ENCODE measurements at places on chromosomes 12 and 14.

GRCh38 chr12:125453751-125454150, 388.5 kb downstream of the AACS start:
- no peak for ATAC-seq

- no peak for ATAC-seq
Measured at GRCh38 chr14:67199016-67199415, 9.8 kb downstream of the GARIN2 start.

- ATAC-seq: no peak
Measured at GRCh38 chr12:1377117-1377516, 217.3 kb downstream of the FBXL14 start.

DNA sequence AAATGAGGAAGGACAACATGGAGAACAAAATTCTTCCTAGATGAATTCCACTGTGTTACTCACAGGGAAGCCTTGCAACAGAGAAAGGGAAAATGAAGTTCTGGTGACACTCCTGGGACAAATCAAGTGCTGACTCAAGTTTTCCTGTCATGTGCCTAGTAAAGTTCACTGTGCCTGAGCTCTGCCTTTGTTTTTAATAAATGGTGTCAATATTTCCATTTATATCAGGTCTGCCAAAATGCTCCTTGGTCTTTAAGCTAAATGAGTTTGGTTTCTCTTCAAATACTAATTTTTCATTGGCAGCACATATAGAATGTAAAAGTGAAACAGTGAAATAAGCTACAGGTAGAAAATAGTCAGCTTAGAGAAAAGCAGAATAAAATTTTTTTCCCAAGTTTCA, 33.0 kb downstream of the HIGD1C start:
- ATAC-seq: peak; percentile 54

GRCh38 chr14:58659846-58660245, 22.1 kb downstream of the DACT1 start:
- ATAC-seq: no peak

DNA sequence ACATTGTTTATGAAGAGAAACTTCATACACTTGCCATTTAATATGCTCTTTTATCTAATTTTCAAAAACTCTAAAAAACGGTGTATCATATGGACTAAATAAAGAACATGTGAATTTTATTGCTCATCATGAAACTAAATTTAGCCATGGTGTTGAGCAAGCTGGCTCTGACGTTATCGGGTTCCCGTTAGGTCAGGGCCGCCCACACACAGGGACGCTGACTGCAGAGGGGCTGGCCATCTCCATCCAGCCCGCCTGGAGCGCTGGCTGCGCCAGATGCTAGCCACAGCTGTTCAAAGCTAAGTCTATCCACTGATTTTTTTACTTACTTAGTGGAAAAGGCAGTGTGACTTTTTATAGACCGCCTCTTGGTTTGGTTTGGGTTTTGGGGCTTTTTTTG, 36.5 kb upstream of the DYNC1H1 start:
- ATAC-seq: peak; percentile 86

- no peak for ATAC-seq
Measured at GRCh38 chr12:117148642-117149041, 41.6 kb downstream of the FBXO21 start.

GRCh38 chr14:23406244-23406643, 1.8 kb downstream of the MYH6 start:
- ATAC-seq: no peak

DNA sequence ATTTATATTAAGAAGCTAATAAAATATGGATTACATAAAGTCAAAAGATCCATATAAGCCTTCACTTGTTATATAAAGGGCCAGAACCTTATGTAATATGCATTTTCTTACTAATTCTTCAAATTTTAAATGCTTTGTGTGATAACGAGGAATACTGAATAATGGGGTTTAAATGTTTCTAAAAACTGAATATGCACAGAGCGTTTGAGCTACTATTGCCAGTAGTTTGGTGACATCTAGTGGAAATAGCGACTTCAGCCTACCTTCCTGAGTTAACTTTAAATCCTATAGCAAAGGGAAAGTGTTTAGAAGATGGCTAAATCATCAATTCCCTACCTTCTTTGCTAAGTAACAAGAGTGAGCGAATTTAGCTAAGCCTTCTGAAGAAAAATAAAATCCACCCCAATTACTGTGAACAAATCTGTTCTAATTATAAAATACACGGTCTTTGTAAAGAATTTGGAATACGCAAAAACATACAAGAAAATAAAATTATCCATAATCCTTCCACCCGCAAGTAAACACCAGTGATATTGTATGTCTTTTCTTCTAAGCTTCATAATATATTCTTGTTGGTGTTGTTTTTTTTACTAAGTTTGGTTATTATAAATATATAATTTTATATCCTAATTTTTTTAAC, 115.5 kb upstream of the G2E3 start:
- ATAC-seq: peak; percentile 54

- ATAC-seq: peak; percentile 94
Measured at GRCh38 chr12:6092784-6093722, 31.4 kb downstream of the VWF start.

DNA sequence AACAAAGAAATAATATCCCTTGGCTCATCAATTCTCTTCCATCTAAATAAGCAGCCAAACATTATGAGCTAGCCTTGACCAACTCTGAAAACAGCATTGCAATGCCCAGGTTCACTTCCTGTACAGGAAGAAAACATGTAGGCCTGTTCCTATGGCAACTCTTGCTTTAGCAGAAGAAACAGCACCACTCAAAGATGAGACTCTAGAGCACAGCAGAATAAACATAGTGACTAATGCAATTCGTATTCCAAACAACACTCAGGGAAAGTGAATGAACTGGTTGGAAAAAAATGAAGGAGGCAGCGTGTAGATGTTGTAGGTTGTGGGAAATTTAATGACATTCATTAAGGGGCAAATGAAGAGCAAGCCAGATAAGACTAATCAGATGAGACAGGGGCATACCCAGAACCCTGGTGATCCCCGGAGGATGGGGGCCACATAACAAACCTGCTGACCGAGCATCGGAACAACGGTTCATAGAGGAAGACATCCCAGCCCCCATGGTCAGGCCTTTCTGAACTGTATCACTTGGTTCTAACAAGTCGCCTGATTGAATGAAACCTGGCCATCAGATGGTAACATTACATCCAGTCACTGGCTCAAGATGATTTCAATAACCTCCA, 9.0 kb downstream of the ARHGDIB start:
- peak; percentile 91 for ATAC-seq

DNA sequence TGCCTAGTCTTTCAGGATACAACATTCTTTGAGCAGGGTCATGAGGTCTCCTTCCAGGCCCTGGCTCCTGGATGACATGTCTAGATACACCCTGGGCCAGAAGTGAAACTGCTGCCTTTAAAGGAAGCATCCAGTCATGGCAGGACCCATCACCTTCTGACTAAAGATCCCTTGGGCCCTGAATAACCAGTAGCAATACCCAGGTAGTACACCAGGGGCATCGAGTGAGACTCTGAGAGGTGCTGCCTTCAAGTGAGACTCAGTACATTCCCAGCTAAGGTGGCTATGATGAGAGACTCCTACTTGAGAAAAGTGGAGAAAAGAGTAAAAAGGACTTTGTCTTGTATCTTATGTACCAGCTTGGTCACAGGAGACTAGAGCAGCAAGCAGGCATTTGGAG, 23.5 kb downstream of the OR6C68 start:
- ATAC-seq: no peak

DNA sequence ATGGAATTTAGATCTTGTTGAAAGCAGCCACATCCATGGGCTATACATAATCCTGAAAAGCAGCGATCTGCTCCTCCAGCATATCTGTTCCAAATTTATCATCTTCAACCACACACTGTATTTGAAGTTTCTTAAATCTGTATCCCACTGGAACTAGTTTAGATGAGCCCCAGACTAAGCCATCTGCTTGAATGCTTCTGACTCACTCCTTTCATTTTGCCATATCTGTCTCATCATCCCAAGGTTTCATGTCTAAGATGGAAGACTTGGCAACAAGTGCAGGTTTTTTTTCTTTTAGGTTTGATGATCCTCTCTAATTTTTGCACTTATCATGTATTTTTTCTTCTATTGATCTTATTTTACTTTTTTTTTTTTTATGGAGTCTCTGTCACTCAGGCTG, 54.4 kb upstream of the TMEM263 start:
- ATAC-seq: no peak

DNA sequence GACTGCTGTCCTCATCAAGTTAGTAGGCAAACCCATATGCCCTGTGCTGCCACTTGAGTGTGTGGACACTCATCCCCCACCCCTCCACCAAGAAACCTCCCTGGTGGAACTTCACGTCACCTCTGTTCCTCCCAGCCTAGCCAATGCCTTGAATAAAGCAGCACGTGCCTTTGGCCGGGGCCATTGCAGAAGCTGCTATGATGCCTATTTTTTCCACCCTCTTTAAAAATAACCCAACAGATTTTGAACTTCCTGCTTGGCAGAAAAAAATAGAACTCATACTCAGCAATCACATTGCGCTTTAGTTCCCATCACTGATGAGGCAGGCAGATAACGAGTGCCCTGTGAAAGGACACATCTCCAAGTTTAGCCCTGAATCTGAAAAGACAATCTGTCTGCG, 23.1 kb upstream of the PWP1 start:
- no peak for ATAC-seq

DNA sequence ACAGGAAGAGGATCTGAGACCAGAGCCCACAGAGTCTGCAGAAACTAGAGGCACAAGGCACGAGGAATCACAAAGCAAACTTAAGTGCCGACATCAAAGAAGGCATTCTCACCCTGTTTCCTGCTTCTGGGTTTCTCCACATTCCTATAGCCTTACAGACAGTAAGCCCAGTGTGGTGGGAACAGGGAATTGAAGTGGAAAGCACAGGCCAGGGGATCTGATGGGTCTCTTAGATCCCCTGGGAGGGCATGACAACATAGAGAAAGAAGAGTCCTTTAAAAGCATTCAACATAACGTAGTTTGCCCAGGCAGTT, 75.6 kb upstream of the FRMD6 start:
- no peak for ATAC-seq

DNA sequence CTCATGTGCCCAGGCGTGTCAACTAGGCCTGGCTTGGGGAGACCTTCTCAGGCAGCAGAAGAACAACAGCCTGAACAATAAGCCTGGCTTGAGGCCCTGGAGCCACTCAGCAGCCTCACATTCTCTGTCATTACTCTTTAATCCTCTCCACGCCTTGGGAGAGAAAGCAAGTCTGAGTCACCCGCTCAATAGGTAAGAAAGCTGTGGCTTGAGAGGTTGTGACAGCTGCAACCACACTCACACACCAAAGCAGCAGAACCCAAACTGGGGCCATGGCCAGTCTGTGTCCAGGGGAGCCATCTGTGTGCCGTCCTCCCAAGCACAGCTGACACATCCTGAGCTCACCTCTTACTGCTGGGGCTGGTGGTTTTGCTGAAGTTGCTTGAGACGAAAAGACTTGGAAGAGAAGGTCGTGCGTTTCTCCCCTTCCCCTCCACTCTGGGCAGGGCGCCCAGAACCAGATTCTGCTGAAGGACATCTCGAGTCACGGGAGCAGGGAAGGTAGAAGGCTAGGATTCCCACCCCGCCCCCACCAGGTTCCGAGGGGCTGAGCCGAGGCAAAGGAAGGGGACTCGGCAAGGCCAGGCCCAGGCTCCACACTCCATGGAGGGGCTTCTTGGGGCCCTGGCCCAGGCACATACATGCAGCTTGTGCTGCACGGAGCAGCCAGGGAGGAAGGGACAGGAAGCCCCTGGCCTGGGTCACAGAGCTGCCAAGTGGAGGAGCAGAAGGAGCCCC, 5.5 kb downstream of the TMEM63C start:
- ATAC-seq: peak; percentile 83

GRCh38 chr12:53103860-53104305, 597 bp downstream of the SOAT2 start:
- no peak for ATAC-seq

DNA sequence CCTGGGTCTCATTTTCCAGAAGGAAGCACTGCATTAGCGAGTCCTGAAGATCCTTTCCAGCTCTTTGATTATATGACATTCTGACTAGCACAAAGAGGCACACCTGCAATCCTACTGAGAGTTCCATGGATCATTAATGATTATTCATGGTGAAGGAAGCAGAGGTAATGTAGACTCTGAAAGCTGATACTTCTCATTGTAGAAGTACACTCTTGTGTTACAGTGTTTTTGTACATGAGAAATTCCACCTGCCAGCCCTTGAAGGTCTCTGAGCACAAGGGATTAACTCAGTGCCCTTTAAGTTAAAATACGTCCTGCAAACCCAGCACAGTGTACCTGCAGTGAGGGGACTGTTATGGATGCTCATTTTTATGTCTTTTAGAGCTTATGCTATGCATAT, 558.8 kb upstream of the FBXO33 start:
- no peak for ATAC-seq

GRCh38 chr12:4589941-4590340, 27.9 kb downstream of the DYRK4 start:
- no peak for ATAC-seq

DNA sequence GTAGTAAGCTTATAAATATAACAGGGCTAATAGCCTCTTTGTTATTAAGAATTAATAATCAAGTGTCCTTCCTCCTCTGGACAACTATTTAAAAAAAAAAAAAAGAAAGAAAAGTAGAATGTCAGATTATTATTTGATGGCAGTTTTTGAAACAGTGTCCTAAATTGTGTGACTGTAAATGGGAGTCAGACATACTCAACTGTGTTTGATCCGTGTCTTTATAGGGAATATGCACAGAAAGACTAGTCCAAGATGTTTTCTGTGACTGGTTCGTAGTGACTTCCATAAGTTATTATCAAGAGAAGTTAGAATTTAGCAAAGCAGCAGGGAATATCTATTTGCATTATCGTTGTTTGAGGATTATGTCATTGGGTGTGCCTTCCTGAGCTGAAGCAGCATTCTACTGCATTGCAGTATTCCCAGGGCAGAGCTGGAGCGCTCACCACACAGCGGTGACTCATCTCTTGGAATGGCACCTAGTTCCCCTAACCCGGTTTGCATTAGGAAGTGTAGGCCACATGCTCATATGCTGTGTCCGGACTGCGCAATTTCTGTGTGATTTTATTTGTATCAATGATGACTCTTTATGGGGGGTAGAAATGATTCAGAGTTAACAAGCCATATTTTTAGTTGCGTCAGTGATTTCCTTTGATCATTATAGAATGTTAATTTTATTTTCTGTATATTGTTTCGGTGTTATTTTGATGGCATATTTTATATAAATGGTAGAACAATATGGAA, 7.9 kb downstream of the DYNC1H1 start:
- ATAC-seq: peak; percentile 100

DNA sequence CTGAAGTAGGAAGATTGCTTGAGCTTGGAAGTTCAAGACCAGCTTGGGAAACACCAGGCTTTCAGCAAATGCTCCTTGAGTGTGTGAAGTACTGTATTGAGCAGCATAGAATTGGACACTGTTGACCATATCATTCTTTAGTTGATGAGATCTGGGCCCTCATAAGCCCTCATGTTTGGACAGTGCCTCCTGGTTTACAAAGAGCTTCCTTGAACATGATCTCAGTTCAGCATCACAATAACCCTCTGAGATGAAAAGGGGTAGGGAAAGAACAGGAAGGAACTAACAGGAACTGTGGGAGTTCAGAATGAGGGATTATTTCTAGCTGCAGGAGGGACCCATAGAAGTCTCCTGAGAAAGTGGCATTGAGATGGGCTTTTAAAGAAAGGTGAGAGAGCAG, 153.2 kb downstream of the C12orf75 start:
- no peak for ATAC-seq

- ATAC-seq: no peak
Measured at GRCh38 chr12:122096591-122097149, 18.1 kb downstream of the MLXIP start.

GRCh38 chr12:64918344-64918743, 93.9 kb downstream of the TBC1D30 start:
- no peak for ATAC-seq
